ENCODE measurements at places on chromosomes 16 and 17. TPM values are rescaled to one million over a fixed set of nuclear protein-coding genes. Genes with fewer than 3 reads are reported as not detected.

Gene DLX4
- 1.8 TPM for total RNA-seq

DNA sequence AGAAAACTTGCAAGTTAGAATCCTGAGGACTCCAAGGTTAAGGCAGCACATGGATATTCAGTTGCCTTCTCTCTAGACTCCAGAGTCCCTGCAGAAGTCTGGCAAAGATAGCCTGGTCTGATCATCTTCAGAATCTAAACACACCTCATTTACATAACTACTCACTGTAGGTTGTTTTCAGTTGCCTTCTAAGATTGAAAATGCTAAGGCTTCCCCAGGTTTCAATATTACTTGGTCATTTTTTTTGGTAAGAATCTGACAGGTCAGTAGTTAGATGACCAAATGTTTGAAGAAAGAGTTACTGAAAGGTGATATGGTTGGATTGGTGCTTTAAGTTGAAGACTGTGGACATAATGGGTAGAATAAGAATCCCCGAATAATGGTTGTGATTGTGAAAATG, 205.4 kb upstream of the KCNJ16 start:
- DNase-seq, result no peak

Gene CLEC19A
- 0.41 TPM for total RNA-seq

- no peak for DNase-seq
Measured at GRCh38 chr17:4747847-4748246, 8.1 kb upstream of the CXCL16 start.

DNA sequence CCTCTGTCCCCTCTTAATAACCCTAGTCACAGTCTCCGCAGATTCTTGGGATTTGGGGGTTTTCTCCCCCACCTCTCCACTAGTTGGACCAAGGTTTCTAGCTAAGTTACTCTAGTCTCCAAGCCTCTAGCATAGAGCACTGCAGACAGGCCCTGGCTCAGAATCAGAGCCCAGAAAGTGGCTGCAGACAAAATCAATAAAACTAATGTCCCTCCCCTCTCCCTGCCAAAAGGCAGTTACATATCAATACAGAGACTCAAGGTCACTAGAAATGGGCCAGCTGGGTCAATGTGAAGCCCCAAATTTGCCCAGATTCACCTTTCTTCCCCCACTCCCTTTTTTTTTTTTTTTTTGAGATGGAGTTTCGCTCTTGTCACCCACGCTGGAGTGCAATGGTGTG, 5.6 kb downstream of the CCL22 start:
- no peak for DNase-seq

Gene MRC2
- 30.3 TPM for total RNA-seq

Gene CCL1
- not detected for total RNA-seq

Gene TBC1D28
- 0.09 TPM for total RNA-seq

DNA sequence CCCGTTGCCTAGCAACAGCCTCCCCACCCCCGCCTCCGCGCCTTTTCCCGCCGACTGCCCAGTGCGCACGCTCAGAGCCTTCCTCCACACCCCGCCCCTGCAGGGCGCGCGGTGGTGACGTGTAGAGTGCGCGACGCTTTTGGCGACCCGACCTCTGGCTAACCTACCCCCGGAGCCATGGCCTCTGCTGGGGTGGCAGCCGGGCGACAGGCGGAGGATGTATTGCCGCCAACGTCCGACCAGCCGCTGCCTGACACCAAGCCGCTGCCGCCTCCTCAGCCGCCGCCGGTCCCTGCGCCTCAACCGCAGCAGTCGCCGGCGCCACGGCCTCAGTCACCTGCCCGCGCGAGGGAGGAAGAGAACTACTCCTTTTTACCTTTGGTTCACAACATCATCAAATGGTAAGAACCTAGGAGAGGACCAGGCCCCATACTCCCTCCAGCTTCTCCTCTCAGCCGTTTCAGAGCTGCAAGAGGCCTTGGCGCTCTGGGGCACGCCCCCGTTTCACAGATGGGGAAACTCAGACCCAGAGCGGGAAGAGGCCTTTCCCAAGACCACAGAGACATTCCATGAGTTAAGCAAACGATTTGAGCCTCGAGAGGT, at the start of gene MED9:
MED9 (plus strand) TSS at position 136 of the 603 bp plus-strand sequence; CDS start at position 178, 42 bp downstream.
- DNase-seq, result peak; percentile 95

DNA sequence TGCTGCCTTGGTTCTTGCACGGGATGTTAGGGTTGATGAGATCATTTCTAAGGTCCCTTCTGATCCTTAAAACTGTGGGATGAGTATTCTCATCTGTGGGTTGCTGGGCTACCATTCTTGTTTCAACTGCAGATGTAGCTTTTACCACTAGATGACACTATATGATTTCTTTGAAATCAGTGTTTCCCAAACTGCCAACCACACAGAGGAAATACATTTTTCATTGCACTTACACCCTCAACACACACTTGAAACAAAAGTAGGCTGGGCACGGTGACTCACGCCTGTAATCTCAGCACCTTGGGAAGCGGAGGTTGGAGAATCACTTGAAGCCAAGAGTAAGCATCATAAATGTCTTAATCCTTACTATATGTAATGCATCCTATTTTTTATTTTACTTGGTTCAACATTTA, 15.3 kb downstream of the LCMT1 start:
- no peak for DNase-seq

DNA sequence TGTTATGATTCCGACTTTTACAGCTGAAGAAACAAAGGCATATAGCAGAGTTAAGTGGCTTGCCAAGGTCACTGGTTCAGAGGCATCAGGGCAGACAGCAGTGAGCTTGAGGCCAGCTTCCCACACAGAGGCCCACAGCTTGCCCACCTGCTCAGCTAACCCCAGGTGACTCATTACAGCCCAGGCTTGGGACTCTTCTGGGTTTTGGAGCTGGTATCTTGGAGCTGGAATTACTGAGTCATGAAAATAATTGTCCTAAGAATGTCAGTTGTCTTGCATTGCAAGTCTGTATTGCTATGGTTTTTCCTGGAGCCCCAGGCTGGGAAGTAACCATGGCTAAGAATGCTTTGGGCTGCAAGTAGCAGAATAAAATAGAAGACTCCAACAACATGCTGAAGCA, 32.4 kb upstream of the IRX3 start:
- no peak for DNase-seq

Gene TMEM97
- 86.5 TPM for total RNA-seq

- no peak for DNase-seq
Measured at GRCh38 chr16:12313902-12314621, 337.5 kb downstream of the SNX29 start.

GRCh38 chr16:84195201-84196093, 4.5 kb downstream of the ADAD2 start:
- no peak for DNase-seq

DNA sequence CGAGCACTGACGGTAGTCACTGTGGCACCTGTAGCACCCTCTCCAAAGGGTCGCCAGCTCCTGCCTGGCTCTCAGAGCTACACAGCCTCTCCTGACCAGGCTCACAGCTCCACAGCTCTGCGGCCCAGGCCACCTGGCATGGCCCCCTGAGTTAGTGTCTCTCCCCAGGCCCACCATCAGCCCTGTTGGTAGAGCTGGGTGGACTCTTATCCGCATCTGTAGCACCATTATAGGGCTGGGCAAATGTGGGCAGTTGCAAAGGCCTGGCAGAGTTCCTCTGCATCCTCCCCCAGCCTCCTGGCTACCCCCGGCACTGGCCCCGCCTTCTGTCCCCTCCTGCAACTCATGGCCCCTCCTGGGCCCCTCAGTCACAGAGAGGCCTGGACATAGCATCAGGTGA, 18.2 kb downstream of the SCGB1C2 start:
- no peak for DNase-seq

Gene ICAM2
- total RNA-seq, result 0.33 TPM

- DNase-seq, result no peak
Measured at GRCh38 chr16:29141586-29142324, 156.9 kb downstream of the LAT start.

Gene GPR142
- total RNA-seq, result not detected

DNA sequence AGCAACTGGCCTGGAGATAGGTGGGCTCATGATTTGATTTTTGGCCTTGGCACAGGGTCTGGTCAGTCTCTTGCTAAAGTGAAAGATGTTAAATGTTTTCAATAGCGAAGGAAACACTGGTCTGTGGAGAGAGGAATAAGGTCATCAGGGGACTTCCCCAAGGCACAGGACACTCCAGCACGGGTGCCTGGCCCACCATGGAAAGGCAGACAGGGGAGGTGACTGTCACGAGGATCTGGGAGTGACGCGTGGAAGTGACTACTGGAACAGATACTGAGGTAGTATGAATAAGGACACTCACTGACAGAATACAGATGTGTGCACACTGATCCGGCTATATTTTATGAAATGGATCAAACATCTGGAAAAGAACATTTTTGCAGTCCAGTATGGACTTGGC, 16.7 kb upstream of the ICAM2 start:
- DNase-seq, result no peak
